Stimulated activated CD8-positive, alpha-beta memory T cell treated with anti-CD3 and anti-CD28 coated beads, Interleukin-4, amount 100 ng/mL, for 1 hour (primary cell): ENCODE measurements at places on chromosomes 5 and 9.
A peak's percentile ranks its signal among the peaks of the same experiment; 100 is the strongest.

GRCh38 chr9:133768859-133769510, 30.8 kb upstream of the SARDH start:
- DNase-seq, result no peak

GRCh38 chr9:93450945-93451815, at the start of gene FAM120A:
TSS of gene FAM120A (plus strand) at chr9:93451685. CDS start at chr9:93451916, 231 bp downstream.
- DNase-seq, result peak; percentile 55

- peak; percentile 23 for DNase-seq
These were observed 42.2 kb upstream of the FSD1L start for GRCh38 chr9:105405514-105406131.

DNA sequence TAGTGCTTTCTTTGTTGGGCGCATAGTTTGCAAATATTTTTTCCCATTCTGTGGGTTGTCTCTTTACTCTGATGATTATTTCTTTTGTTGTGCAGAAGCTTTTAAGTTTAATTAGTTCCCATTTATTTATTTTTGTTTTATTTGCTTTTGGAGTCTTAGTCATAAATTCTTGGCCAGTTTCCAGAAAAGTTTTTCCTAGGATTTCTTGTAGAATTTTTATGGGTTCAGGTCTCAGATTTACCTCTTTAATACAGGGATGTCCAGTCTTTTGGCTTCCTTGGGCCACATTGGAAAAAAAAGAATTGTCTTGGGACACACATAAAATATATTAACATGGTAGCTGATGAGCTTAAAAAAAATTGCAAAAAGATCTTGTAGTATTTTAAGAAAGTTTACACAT, 122.0 kb downstream of the WDR70 start:
- no peak for DNase-seq

- DNase-seq, result no peak
These were observed 546.1 kb downstream of the ZNF608 start for GRCh38 chr5:124200381-124200780.

DNA sequence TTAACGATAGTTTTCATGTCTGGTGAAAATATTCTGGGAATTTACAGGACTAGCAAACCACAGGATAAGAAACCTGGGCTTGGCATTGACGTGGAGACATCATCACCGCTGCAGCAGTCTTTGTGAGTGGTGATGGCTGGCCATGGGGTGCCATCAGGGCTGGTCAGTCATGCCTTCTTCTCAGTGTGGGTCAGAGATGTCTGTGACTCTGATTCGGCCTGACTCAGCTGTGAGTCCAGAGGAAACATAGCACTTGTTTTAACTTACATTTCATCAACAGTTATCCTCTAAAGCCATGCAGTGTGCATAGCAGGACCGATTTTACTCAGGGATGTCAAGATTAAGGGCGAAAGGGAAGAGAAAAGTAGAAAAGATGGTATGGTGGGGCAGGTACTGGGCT, 33.2 kb upstream of the CYFIP2 start:
- no peak for DNase-seq

GRCh38 chr5:3393920-3394597, 201.6 kb upstream of the IRX1 start:
- DNase-seq, result no peak

DNA sequence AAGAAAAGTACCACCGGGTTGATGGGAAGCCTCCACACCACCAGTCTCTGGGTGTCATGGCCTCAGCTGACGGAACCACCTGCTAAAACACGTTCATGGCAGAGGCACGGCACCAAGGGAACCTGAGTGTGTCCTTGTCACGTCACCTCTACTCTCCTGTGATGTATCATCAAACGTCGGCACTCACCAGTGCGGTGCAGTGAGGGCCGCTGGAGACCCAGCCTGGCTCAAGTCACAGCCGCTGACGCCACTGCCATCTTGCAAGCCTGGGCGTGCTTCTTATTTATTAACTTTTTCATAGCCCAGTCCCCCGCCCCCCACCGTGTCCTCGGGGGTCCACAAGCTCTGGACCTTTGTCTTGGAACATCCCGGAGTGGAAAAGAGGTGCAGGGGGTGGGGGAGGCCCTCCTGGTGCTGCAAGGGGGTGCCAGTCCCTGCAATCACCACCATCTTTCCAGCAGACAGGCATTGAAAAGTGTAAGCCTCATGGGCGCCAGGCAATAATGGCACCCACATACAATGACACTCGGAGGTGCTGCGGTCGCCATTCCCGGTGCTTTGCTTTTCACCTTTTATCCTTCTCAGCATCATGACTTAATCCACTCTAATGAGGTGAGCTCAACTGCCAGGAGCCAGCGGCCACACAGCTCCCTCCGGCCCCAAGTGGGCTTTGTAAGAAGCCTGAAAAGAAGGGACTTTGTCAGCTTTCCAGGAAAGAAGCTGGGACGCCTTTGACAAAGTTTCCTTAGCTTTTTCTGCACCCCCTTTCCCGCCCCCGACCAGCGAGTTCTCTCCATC, 202.3 kb upstream of the IRX1 start:
- no peak for DNase-seq

DNA sequence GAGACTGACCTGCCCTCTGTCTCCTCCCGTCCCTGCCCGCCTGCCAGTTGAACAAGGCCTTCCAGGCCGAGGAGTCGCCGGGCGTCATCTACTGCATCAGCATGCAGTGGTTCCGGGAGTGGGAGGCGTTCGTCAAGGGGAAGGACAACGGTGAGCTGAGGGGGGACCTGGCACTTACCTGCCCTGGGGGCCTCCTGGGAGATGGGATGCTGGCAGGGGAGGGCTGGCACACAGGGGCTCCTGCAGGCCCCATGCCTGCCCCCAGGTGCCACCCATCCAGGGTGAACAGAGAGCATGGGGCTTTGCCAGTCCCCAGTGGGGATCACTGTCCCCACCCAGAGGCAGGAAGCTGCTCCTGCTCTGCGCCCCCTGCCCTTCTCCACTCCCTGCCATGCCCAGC, 43.0 kb downstream of the USP20 start:
- DNase-seq, result no peak

DNA sequence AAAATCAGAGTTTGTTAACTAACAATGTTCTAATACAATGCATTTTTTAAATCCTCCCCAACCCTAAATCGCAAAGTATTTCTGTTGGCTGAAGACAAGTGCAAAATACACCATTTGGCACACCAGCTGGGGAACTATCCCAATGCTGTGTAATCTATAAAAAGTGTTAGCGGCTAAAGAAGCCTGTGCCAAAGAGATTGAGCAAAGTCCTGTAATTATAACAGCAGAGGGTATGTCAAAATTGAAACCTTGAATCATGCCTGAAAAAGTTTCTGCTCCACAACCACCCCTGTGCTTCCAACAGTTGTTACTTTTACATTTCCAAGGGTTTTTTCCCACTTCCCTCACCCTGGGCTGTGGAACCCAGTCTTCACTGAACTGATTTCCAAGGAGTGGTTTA, 83.1 kb upstream of the PLPP6 start:
- no peak for DNase-seq

GRCh38 chr5:89934069-89934468, 475.5 kb downstream of the CETN3 start:
- DNase-seq, result no peak

GRCh38 chr5:155929112-155929511, 397.9 kb upstream of the SGCD start:
- no peak for DNase-seq

GRCh38 chr9:120446671-120447070, 133.3 kb downstream of the CDK5RAP2 start:
- no peak for DNase-seq

- DNase-seq, result peak; percentile 6
These were observed 39.3 kb upstream of the RAD23B start for GRCh38 chr9:107243742-107244141.

- DNase-seq, result no peak
These were observed 402.9 kb downstream of the PIK3R1 start for GRCh38 chr5:68618501-68618900.

- DNase-seq, result no peak
These were observed 30.6 kb upstream of the ADAMTS2 start for GRCh38 chr5:179375831-179376365.

DNA sequence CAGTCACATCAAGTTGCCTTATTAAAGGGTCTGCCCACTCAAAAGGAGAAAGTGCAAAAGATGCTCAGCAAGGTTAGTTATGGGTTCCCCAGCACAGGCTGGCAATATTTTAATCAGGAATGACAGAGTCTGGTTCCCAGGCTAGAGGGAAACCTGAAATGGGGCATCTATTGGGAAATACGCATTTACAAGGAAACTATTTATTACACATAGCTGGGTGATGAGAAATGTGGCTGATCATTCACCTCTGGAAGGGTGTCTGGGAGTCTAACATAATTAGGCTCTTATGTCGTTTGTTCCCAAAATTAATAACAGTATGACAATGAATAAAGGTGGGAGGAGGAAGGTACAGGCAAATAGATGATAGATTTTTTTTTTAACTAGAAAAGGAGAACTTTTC, 314.7 kb downstream of the ENC1 start:
- DNase-seq, result no peak

DNA sequence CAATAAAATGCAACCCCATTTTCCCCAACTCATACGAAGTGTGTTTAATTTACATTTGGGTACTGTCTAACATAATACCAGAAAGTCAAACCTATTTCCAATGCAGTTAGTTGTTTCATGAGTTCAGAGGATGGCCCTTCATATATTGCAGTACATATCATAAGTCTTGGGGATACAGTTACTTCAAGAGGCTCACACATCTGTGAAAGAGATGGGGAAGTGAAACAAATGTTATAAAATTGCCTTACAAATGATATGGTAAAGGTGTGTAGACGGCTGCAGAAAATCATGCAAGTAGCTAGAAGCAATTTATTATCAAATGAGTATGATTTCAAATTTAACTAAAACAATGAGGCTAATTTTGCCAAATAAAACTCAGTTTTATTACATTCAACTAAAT, 219.0 kb upstream of the CDH12 start:
- DNase-seq, result no peak

DNA sequence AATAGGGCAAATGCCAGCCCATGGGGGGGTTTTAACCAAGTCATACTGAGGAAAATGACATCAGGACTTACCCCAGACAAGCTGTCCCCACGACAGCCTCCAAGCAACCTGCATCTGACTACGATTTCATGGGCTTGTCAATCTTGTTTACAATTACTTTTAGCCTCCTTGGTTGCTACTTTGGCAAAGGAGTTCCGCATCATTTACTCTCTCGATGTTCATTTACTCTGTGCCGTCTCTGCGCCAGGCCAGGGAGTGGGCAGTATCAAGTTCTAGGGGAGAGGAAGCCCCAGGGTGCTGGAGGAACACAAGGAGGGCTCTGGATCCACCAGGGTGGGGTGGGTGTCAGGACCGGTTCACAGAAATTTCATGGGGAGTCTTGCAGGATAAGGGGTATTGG, 23.9 kb downstream of the PTPN3 start:
- DNase-seq, result no peak

GRCh38 chr5:174376726-174377373, 331.3 kb downstream of the NSG2 start:
- DNase-seq, result no peak

DNA sequence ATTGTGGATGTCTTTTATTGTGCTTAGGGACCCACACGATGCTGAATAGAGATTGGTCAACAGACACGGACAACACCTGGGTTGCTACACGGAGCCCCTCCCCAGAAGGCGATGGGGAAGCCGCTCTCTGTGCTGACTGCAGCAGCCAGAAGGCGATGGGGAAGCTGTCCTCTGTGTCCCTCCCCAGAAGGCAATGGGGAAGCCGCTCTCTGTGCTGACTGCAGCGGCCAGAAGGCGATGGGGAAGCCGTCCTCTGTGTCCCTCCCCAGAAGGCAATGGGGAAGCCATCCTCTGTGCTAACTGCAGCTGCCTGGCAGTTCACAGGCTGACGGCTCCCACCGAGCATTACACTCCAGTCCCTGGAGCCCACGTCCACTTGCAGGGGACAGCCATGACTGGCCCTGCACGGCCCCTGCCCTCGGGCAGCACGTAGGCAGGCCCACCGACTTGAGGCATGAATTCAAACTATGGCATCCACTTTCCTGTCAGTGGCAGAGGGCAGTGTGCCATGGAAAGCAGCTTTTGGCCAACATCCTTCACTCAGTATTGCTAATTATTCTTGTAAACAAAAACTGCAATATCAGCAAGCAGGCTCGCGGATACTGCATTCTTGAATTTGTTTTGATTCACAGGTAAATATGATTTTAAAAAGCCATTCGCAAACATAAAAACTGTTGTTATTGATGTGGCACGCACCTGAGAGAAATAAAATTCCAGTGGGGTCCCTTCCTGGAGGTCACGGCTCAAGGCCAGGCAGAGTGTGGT, 48.1 kb upstream of the CLPTM1L start:
- DNase-seq, result no peak

DNA sequence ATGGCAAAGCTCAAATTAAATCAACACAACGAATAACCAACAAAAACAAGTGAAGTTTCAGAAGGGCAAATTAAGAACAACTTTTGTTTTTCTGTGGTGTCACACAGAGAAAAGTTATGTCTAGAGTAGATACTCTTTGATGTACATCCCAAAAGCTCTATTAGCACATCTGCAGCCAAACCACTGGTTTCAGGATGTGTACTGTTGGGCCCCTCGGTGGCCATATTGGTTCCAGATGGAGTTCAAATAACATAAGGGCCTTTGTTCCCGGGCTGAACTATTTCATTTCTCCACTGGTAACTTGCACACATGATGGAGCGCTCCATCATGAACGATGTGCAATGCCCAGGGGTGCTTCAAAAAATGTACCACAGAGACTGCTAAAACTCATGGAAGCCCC, 126.1 kb downstream of the SEMA5A start:
- no peak for DNase-seq

- no peak for DNase-seq
These were observed 168.3 kb upstream of the TLE4 start for GRCh38 chr9:79403495-79403894.

DNA sequence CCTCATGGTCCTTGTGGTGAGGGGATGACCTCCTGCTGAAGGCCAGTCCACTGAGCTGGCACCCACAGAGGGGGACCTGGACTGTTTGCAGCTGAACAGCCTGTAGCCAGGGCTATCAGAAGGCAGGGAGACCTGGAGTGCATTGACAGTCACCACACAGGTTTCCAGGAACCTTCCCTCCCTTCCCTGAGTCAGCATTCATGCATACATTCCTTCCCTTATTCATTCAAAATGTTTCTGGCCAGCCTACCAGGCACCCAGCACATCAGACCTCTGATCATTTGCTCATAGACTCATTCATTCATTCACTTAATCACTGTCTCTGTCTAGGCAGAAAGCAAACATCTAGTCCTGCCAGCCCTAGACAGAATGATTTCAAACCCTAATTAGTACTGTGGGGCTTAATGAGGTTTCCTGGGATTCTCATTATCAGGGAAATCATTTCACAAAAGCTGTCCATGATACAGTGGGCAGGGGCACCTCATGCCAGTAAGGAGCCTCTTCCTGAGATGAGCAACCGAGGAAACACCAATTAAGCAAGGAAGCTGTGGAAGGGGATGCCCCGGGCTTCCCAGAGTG, 110.1 kb upstream of the PPP1R26 start:
- DNase-seq, result no peak

- DNase-seq, result no peak
These were observed 50.3 kb downstream of the BARX1 start for GRCh38 chr9:93904649-93905472.

- DNase-seq, result no peak
These were observed 2.3 kb downstream of the GRHPR start for GRCh38 chr9:37424686-37425297.

DNA sequence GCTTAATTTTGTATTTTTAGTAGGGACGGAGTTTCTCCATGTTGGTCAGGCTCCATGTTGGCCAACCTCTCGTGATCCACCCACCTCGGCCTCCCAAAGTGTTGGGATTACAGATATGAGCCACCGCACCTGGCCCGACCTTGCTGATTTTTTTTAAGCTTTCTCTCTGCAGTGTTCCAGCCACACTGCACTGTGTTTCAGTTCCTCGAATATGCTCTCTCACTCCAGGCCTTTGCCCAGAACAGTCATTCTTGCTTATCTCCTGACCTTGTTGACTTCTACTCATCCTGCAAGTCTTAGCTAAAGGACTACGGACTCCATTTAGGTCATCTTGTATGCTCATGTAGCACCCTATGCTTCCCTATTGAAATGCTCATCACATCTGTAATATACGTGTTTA, 3.3 kb downstream of the SNAPC3 start:
- DNase-seq, result no peak
